ENCODE measurements at places on chromosomes 7 and 10.
A peak's percentile ranks its signal among the peaks of the same experiment; 100 is the strongest.

DNA sequence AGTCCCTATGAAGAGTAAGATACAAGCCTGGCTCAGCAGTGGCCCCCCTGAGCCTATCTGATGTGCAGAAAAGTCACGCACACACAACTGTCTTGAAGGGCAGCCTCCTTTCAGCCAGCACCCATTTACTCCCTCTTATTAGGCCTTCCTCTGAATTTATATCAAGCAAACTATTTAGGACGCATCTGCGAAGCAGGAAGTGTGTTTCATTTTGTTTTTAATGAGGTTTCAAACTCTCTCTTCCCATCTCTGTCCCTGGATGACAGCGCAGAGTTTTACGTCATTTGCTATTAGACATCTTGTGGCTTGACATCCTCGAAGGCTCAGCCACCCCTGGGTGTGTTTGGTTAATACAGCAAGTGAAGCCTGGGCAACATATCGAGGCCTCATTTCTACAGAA lies 79.5 kb downstream of the CUX1 start:
- peak overlapping the region; percentile 8 for H3K27ac ChIP-seq
- H3K27me3 ChIP-seq = no peaks in the 10 kb centered on the region
- no peak overlapping the region for H3K4me3 ChIP-seq
- no peaks in the 10 kb centered on the region for H3K36me3 ChIP-seq
- no peak for DNase-seq

- no peak overlapping the region for H3K4me3 ChIP-seq
- H3K27me3 ChIP-seq = no peaks in the 10 kb centered on the region
- peak; percentile 46 for DNase-seq
- no peak overlapping the region for H3K27ac ChIP-seq
Observed at GRCh38 chr10:31912898-31913850, 15.5 kb downstream of the ARHGAP12 start.

DNA sequence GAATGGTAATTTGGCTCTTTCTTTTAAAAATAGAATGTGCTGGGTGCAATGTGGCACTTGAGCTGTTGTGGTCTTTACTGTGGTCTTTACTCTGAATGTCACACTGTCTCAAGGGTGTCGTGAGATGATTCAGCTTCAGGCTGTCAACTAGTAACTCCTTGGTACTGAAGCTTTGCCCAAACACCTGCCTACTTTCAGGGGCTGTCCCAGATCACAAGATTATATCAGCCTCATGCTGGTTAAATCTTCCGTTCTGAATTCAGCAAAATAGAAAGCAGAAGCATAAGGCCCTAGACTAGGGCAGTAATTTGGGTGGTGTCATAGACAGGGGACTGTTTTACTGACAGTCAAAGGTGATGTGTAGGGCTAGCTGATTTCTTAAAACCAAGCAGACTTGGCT lies 110.9 kb downstream of the BAMBI start:
- H3K27me3 ChIP-seq = no peaks in the 10 kb centered on the region
- peak overlapping the region; percentile 74 for H3K27ac ChIP-seq
- no peak overlapping the region for H3K4me3 ChIP-seq
- peaks cover 40% of the 10 kb centered on the region for H3K4me1 ChIP-seq

DNA sequence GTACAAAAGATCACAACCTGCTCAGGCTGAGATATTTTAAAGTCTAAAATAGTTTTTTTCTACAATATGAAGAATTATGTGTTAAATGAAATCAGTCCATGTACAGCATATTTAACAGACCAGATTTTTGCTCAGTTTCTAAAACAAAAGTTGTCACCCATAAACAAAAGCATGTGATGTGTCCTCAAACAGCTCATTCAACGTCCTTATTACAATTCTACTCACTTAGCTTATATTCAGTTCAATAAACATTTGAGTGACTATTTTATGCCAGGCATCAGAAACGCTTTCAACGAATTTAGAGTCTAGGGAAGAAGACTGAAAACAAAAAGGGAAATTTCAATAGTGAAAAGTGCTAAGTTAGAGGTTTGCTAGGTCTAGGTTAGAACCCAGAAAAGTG lies 457.3 kb upstream of the SEMA3A start:
- H3K36me3 ChIP-seq = no peaks in the 10 kb centered on the region
- no peak overlapping the region for H3K4me3 ChIP-seq
- H3K27me3 ChIP-seq = no peaks in the 10 kb centered on the region
- no peak for DNase-seq
- no peak overlapping the region for H3K27ac ChIP-seq

GRCh38 chr7:127390817-127391590 lies 1.5 kb downstream of the ZNF800 start:
- H3K27ac ChIP-seq = no peak overlapping the region
- H3K4me3 ChIP-seq = peak overlapping the region; percentile 98
- H3K36me3 ChIP-seq = peaks cover 25% of the 10 kb centered on the region
- H3K4me1 ChIP-seq = peaks cover 8% of the 10 kb centered on the region
- H3K27me3 ChIP-seq = peaks cover 13% of the 10 kb centered on the region
- DNase-seq = no peak

GRCh38 chr7:25399000-25399750 lies 170.9 kb upstream of the NPVF start:
- no peaks in the 10 kb centered on the region for H3K36me3 ChIP-seq
- no peak for DNase-seq
- no peaks in the 10 kb centered on the region for H3K4me1 ChIP-seq
- no peaks in the 10 kb centered on the region for H3K27me3 ChIP-seq
- H3K27ac ChIP-seq = no peak overlapping the region
- no peak overlapping the region for H3K4me3 ChIP-seq

- no peaks in the 10 kb centered on the region for H3K4me1 ChIP-seq
- no peak overlapping the region for H3K4me3 ChIP-seq
- H3K27me3 ChIP-seq = no peaks in the 10 kb centered on the region
- H3K36me3 ChIP-seq = no peaks in the 10 kb centered on the region
- DNase-seq = peak; percentile 77
- no peak overlapping the region for H3K27ac ChIP-seq
Observed at GRCh38 chr7:31443457-31443856, 70.4 kb upstream of the ITPRID1 start.

GRCh38 chr7:77199013-77199966 lies at the start of gene FGL2:
TSS of gene FGL2 (minus strand) at chr7:77199819. CDS start at chr7:77199793, 26 bp downstream.
- no peak within 1 kb of the TSS for H3K27ac ChIP-seq
- H3K4me1 ChIP-seq = no peaks in the 10 kb centered on the region

DNA sequence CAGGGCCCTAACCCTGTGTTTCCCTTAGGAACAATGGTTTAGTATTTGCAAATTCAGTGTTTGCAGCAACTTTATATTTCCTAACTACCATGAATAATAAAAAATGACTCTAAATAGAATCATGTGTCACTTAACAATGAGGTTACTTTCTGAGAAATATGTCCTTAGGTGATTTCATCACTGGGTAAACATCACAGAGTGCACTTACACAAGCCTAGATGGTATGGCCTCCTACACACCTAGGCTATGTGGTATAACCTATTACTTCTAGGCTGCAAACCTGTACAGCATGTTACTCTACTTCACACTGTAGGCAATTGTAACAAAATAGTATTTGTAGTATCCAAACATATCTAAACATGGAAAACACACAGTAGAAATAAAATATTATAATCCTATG lies 1174.6 kb upstream of the LRRTM3 start:
- H3K4me3 ChIP-seq = no peak overlapping the region
- no peak for DNase-seq
- H3K27me3 ChIP-seq = no peaks in the 10 kb centered on the region
- H3K36me3 ChIP-seq = no peaks in the 10 kb centered on the region
- H3K4me1 ChIP-seq = no peaks in the 10 kb centered on the region

DNA sequence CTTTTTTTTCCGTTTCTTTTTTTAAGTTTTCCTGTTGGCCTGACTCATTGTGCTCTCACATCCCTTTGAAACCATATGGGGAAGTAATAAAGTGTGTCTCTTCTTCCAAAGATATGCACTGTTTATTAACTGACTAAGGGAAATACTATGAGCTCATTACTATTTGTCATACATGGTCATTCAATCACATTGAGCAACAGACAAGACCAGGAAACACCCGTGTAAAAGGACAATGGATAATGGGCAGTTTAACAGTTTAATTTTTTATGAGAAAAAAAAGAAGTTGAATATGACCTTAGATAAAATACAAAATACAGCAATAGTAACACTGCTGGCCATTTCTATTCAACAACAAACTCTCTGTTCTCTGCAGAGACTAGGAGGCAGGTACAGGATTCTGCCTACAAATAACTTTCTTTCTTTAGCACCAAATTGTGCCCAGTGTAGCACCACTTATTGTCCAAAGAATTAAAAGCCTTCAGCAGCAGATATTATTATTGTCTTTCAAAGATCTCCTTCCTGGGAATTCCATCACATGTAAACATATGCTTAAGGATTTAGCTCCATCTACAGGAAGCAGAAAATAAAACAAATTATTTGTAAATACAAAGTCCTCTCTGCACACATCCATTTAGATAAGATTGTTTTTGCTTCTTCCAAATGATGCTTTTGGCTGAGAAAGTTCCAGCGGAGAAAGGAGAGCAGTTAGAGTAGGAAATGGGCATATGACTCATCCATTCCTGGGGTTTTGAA lies 55.0 kb upstream of the AKR1E2 start:
- H3K27ac ChIP-seq = no peak overlapping the region
- H3K4me1 ChIP-seq = peaks cover 8% of the 10 kb centered on the region
- peak; percentile 13 for DNase-seq
- H3K4me3 ChIP-seq = no peak overlapping the region

DNA sequence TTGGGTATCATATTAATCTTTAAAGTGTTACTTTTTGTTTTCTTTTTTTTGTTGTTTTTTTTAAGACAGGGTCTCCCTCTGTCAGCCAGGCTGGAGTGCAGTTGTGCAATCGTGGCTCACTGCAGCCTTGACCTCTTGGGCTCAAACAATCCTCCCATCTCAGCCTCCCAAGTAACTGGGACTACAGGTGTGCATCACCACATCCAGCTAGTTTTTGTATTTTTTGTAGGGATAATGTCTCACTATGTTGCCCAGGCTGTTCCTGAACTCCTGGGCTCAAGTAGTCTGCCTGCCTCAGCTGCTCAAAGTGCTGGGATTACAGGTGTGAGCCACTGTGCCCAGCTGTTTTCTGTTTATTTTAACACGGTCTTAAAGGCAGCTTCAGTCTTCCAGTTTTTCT lies 23.3 kb downstream of the KMT2E start:
- H3K27me3 ChIP-seq = no peaks in the 10 kb centered on the region
- H3K27ac ChIP-seq = no peak overlapping the region
- H3K36me3 ChIP-seq = peaks cover 14% of the 10 kb centered on the region
- DNase-seq = no peak

DNA sequence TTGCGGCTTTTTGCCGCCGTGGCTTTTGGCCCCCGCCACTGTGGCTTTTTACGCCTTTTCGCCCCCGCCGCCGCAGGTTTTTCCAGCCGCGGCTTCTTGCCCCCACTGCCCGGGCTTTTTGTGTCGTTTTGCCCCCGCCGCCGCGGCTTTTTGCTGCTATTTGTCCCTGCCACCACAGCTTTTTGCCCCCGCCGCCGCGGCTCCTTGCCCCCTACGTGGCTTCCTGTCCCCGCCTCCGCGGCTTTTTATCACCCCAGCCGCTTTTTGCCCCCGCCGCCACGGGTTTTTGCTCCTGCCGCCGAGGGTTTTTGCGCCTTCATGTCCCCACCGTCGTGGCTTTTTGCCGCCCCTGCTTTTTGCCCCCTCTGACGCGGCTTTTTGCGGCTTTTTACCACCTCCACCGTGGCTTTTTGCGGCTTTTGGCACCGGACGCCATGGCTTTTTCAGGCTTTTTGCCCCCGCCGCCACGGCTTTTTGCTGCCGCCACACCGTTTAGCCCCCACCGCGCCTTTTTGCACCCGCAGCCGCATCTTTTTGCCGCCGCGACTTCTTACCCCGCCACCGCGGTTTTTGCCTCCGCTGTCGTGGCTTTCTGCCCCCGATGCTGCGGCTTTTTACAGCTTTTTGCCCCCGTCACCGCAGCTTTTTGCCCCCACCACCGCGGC lies 637.0 kb downstream of the ZNF716 start:
- H3K36me3 ChIP-seq = no peaks in the 10 kb centered on the region
- no peak overlapping the region for H3K4me3 ChIP-seq
- no peaks in the 10 kb centered on the region for H3K4me1 ChIP-seq
- no peak overlapping the region for H3K27ac ChIP-seq
- no peak for DNase-seq

GRCh38 chr10:30959836-30960210 lies 71.8 kb downstream of the ZNF438 start:
- peaks cover 7% of the 10 kb centered on the region for H3K4me1 ChIP-seq
- no peaks in the 10 kb centered on the region for H3K27me3 ChIP-seq
- DNase-seq = no peak
- H3K4me3 ChIP-seq = no peak overlapping the region
- no peak overlapping the region for H3K27ac ChIP-seq

DNA sequence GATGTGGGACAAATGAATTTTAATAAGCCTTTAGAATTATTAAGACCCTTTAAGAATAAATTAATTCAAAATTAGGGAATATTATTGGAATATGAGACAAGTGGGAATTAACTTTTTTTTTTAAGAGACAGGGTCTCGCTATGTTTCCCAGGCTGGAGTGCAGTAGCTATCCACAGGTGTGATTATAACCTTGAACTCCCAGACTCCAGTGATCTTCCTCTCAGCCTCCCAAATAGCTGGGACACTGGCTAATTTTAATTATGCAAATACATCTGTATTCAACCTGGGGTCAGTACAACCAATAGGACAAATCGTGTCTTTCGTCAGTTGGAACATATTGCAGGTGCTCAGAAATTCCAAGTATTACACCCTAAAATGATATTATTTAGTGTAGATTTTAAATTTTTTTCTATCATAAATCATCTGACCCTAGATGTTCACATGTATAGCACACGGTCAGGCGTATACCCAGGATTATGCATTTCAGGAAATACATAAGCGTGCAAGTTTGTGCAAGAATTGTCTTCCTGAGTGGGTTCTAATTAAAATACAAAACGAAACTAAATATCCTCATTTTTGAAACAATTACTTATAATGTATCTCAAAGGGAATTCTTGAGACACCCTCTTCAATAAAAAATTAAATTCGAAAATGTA lies 1.2 kb downstream of the NT5C3A start:
- H3K4me3 ChIP-seq = peak overlapping the region; percentile 58
- peaks cover 18% of the 10 kb centered on the region for H3K4me1 ChIP-seq
- no peaks in the 10 kb centered on the region for H3K36me3 ChIP-seq
- H3K27me3 ChIP-seq = no peaks in the 10 kb centered on the region

GRCh38 chr7:90648107-90648506 lies 52.0 kb downstream of the CDK14 start:
- no peak overlapping the region for H3K27ac ChIP-seq
- no peaks in the 10 kb centered on the region for H3K36me3 ChIP-seq
- no peaks in the 10 kb centered on the region for H3K27me3 ChIP-seq
- no peak for DNase-seq

DNA sequence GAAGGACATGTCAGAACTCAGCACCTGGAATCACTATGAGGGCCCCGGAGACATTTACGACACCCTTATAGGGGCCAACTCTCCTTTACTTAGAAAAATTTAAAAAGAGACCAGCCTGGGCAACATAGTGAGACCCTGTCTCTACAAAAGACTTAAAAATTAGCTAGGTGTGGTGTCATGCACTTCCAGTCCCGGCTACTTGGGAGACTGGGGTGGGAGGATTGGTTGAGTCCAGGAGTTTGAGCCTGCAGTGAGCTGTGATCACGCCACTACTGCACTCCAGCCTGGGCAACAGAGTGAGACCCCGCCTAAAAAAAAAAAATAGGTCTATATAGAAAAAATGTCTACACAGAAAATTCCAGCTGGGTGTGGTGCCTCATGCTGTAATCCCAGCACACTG lies 7.5 kb upstream of the CYTH3 start:
- no peaks in the 10 kb centered on the region for H3K36me3 ChIP-seq
- no peak overlapping the region for H3K27ac ChIP-seq
- no peak for DNase-seq
- no peaks in the 10 kb centered on the region for H3K27me3 ChIP-seq
- no peak overlapping the region for H3K4me3 ChIP-seq
- no peaks in the 10 kb centered on the region for H3K4me1 ChIP-seq

- H3K27me3 ChIP-seq = no peaks in the 10 kb centered on the region
- H3K4me1 ChIP-seq = no peaks in the 10 kb centered on the region
- no peak for DNase-seq
- H3K27ac ChIP-seq = no peak overlapping the region
- no peak overlapping the region for H3K4me3 ChIP-seq
Observed at GRCh38 chr7:155020996-155021395, 18.1 kb upstream of the PAXIP1 start.
